ENCODE measurements at places on chromosomes 2 and 18. TPM values are rescaled to one million over a fixed set of nuclear protein-coding genes. Genes with fewer than 3 reads are reported as not detected.

- no peak for DNase-seq
Observed at GRCh38 chr2:35822716-35823115, 532.9 kb upstream of the CRIM1 start.

CHPF gene
- total RNA-seq, result 3.2 TPM

CTAGE1 gene
- total RNA-seq, result not detected

GRCh38 chr2:119650846-119651370 lies 28.1 kb upstream of the TMEM177 start:
- no peak for DNase-seq

- peak; percentile 82 for DNase-seq
Observed at GRCh38 chr18:23134780-23135549, at the start of gene CABLES1. CABLES1 (plus strand) TSS chr18:23135485; CDS start chr18:23135763, 278 bp downstream.

HAUS1 gene
- total RNA-seq, result 102 TPM

DNA sequence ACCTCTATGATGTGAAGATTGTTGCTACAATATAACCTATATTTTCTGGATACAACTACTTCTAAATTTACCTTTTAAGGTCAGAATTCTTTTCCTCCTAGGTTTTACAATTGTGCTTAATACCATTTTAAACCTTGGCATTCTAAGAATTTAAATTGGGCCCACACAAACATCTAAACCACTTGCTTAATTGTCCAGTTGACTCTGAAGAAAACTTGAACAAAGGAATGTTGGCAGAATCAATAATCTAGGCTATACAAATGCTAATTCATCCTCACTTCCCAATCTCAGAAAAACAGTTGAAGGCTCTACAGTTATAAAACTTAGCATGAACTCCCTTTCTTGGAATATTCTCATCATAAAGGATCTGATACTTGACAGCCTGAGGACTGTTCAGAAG lies 84.3 kb downstream of the RPRM start:
- no peak for DNase-seq

FOXI3 gene
- total RNA-seq, result not detected

- no peak for DNase-seq
Observed at GRCh38 chr2:30686000-30686399, 121.2 kb downstream of the CAPN13 start.

TMEM169 gene
- total RNA-seq, result 0.85 TPM

GRCh38 chr2:235314371-235314930 lies 179.4 kb upstream of the AGAP1 start:
- no peak for DNase-seq

- DNase-seq, result no peak
Observed at GRCh38 chr18:34947711-34948125, 93.5 kb upstream of the MAPRE2 start.

GRCh38 chr2:209121691-209122090 lies 302.2 kb upstream of the MAP2 start:
- DNase-seq, result no peak

GRCh38 chr18:64258111-64258650 lies 109.3 kb upstream of the LINC00305 start:
- DNase-seq, result no peak

CSRNP3 gene
- total RNA-seq, result 0.51 TPM

- DNase-seq, result no peak
Observed at GRCh38 chr2:143160732-143161707, 31.8 kb downstream of the ARHGAP15 start.

MPPE1 gene
- 14.6 TPM for total RNA-seq

DNA sequence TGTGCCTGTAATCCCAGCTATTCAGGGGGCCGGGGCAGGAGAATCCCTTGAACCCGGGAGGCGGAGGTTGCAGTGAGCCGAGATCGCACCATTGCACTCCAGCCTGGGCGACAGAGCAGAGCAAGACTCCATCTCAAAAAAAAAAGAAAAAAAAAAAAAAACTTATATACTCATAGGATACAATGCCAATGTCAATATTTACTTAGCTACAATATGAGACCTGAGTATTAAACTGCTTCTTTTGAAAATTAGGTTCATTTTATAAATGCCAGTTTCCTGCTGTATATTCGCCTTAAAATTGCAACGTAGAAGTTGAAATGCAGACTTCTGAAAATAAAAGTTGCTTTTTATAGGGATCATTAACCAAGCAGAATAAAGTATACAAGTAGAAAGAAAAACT lies 2.3 kb downstream of the SLC35F5 start:
- DNase-seq, result no peak

DNA sequence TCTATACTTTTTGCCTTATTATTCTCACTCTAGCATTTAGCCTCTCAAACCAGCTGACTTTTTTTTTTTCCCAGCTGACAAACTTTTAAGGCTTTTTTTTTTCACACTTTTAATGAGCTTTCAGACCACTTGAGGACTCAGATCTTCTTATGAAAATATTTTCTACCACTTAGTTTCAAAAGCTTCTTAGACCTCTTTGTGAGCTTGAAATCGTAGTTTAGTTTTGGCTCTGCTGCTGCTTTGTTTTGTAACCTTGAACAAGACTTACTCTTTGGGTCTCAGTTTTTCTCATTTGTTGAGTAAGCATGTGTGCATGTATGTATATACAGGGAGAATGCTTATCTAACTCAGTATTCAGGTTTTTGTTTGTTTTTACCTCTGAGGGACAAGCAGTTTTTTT lies 3.5 kb downstream of the NBEAL1 start:
- DNase-seq, result peak; percentile 30

RGPD6 gene
- total RNA-seq, result 46.3 TPM

GRCh38 chr2:192675681-192676080 lies 480.9 kb upstream of the TMEFF2 start:
- DNase-seq, result no peak

RGPD4 gene
- not detected for total RNA-seq
